KBM-7 (cell line): ENCODE measurements at places on chromosomes 4 and X.

GRCh38 chr4:116913451-116913850 lies 171.9 kb downstream of the TRAM1L1 start:
- no peak for DNase-seq

DNA sequence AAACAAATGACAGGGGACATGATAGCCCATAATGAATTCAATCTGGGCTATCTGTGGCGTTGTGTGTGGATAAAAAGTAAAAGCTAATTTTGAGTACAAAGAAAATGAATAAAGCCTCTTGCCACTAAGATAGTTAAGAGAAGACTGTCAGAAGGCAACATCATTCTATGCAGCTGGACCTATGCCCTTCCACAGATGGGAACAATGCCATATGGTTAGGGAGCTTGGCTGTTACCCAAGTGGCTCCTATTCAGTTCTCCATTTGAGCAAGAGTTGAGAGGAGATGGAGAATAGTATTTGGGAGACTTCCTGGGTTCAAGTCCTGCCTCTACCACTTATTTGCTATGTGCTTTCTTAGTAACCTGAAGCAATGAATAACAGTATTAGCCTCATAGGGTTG lies 107.7 kb downstream of the ANXA3 start:
- no peak for DNase-seq

DNA sequence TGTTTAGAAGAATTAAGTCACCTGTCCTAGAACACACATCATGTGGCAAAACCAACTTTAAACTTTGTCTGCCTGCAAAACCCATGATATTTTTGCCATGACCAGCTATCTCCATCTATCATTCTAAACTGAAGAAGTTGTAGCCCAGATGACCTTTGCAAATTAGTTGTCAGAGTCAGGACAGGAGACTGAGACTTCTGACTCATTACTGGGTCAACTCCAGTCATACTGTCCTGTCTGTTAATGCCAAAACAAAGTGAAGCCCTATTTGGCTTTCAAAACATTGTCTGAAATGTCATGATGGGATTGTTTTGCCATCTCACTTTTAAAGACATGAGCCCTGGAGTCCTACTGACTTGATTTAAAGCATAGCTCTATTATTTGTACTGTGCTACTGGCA lies 365.7 kb upstream of the CPEB2 start:
- DNase-seq: no peak

DNA sequence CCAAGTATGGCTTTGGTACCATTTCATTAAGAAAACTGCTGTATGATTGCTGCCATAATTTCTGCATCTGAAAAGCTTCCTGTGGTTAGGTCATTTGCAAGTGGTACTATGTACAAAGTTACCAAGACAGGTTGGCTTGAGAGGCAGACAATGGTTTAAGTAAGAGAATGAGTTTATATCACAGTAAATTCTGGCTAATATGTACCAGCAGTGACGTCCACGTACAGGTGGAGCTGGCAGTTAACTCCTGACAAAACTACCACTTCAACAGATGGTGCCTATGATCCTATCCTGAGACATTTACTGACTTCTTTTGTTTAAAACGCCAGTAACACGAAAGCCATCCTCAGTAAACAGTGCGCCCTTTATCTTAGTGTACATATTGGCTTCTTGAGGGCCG lies 198.4 kb downstream of the NR3C2 start:
- DNase-seq: no peak

- no peak for DNase-seq
Observed at GRCh38 chr4:73221734-73222133, 36.9 kb downstream of the ANKRD17 start.

DNA sequence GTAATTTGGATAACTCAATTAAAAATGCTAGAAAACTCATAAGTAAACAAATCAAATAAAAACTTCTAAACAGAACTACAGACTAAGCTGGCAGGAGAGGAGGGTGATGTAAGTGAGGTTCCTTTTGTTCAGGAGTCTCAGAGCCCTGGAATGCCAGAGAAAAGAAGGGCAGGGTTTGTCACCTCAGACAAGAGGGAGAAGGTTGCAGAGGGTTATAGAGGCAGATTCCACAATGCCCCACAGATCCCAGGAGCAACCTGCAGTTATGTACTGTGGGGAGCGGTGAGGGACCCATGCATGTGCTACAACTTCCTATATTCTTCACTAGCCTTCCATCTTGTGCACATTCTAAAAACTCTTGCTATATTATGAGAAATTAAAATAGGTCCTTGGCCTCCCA lies 129.7 kb downstream of the CFAP299 start:
- DNase-seq: no peak

- DNase-seq: no peak
Observed at GRCh38 chrX:111006116-111006515, 89.9 kb upstream of the PAK3 start.

DNA sequence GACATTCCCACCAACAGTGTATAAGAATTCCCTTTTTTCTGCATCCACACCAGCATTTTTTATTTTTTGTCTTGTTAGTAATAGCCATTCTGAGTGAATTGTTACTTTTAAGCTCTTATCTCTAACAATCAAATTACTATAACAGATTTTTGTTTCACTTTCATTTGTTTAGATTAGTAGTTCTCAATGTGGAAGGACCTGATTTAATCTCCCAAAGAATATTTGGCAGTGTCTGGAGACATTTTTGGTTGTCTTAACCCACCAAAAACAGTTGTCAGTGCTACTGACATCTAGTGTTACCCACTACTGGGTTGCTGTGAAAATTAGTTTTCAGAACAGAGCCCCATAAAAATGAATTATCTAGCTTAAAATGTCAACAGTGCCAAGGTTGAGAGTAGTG lies 37.9 kb downstream of the RUFY3 start:
- no peak for DNase-seq

DNA sequence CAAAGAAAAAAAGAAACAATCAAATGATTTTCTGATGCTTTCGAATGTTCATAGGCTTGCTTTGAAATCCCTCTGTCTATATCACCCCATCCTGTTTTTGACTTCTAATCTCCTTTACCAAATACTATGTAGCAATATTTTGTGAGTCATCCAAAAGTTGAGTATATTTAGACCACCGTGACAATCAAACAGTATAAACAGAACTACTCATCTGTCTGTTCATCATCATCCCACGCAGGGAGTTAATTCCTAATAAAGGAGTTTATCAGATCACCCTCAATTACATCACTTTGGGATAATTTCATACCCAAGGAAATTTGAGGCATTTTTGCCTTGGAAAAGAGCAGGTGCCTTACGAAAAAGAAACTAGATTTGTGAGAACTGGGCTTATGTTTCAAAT lies 212.9 kb downstream of the CBR4 start:
- no peak for DNase-seq

GRCh38 chrX:103792916-103793544 lies 16.4 kb downstream of the PLP1 start:
- DNase-seq: no peak

DNA sequence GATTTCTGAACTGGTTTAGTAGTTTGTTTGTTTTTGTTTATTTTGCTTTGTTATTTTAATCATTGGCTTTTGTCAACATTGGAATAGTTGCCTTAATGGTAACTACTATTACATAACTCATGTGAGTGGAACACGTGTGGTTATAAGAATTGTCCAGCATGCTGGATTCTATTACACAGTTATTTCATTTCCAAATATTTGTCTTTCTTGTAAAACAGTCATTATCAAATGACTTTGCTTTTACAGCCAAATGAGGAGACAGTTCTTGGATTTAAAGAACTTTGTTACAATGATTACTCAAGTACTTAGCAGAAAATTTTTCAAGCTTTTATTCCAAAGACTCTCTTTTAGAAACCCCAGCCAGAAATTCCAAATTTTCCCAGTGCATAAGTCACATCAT lies 516.1 kb upstream of the MAGEB2 start:
- DNase-seq: no peak

GRCh38 chr4:40583850-40584439 lies 45.7 kb downstream of the RBM47 start:
- DNase-seq: no peak

DNA sequence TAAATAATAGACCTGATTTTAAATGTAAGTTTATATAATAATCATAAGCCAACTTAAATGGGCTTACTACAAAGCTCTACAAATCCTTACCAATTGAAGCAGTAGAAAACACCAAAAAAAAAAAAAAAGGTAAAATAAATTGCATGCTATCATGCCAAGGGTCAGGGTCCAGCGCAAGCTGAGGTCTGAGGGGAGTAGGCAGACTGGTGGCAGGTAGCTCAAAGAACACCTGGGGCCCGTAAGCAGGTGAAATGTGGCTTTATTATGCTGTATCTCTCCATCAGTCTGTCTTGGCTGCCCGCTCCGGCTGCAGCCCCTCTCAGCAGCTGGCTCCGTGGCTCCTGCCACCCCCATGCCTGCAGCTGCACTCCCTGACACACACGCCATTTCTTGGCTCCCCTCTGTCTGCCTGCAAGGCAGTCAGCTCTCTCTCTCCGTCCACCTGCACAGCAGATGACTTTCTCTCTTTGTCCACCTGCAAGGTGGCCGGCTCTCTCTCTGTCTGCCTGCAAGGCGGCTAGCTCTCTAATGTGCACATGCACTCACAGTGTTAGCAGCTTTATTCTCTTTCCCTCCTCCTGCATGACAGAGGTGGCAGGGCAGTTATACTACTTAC lies 209.4 kb upstream of the UGT8 start:
- DNase-seq: no peak

DNA sequence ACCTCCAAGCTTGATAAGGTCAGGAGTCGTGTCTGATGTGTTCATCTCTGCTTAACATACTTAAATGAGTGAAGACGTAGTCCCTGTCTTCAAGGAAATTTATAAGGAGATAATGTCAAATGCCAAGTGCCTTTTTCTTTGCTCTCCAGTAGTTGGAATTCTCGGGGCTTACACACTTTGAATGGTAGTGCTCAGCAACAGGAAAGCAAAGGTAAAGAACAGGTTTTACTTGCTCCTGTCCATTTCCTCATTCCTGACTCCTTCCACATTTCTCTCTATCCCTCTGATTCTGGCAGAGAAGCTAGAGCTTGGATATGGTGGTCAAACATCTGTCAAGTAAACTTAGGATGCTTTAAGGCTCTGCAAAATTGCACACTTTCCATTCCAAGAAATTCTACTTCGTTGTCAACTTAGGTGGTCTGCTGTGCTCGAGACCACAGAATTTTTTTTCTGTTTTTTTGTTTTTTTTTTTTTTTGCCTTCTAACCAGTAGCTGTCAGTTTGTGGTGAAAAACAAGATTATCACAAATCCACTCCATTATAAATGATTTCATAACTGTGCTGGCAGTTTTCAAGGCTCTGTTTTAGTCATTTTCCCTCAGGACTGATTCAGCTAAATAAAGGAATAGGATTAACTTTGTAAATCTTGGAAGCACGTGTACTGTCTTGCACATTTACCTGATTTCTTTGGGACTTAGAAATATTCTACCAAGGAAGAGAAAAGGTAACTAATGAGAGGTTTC lies 180.8 kb upstream of the ANXA3 start:
- DNase-seq: no peak

GRCh38 chrX:153953342-153953830 lies 8.9 kb upstream of the RENBP start:
- DNase-seq: peak; percentile 86
